ENCODE measurements at places on chromosomes 4 and X.
A peak's percentile ranks its signal among the peaks of the same experiment; 100 is the strongest.

GRCh38 chr4:152189451-152190179 is 346.3 kb downstream of the FBXW7 start:
- no peak for DNase-seq

DNA sequence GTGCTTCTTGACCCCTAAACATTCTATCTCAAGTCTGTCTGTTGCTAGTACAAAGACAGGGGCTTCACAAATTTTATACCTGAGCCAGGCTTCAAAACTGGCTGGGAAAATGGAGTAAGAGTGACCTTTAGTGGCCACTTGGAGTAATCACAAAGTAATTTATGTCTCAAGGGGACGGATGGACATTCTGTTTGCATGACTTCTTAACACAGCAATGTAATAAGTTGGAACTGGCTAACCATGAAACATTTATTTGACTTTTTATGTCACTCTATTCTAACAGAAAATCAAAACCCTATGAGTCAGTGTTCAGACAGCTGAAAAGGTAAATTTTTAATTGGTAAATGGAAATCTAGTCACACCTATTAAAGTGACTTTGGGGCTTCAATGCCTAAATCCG is 600.6 kb downstream of the ANKRD50 start:
- DNase-seq: peak; percentile 45

DNA sequence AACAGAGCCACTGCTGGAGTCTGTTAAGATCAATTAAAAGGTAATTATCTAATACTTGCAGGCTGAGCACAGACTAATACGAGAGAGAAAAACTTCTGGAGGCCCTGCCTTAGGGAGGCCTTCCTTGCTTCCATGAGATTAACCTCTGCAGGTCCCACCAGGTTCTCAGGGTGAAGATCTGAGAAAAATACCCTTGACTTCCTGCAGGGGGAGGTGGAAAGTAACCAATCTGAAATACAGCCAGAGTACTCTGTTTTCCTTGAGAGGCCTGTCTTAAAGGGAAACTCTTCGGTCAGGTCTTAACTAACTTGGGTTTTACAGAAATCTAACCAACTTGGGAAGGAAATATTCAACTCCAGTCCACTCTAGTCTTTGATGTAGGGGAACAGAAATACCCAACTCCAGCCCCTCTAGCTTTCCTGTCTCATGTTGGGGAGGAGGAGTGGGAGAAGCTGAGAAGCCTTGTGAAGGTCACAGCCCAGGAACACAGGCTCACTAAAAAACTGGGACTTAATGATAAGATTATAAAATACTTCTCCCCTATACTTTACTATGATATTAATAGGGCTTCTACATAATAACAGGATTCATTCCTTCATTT is 77.1 kb downstream of the TBCK start:
- peak; percentile 14 for DNase-seq

DNA sequence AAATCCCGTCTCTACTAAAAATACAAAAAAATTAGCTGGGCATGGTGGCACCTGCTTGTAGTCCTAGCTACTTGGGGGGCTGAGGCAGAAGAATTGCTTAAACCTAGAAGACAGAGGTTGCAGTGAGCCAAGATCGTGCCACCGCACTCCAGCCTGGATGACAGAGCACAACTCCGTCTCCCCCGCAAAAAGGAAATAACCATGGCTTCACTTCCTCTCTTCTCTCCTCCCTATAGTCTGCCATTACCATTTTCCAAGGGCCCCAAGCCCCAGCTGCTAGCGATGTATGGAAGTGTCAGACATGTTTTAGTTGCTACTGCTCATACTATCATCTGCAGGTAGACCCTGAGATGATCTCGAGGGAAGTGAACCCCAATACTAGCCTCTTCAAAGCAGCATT is 177.3 kb upstream of the FAM9B start:
- no peak for DNase-seq

GRCh38 chrX:150155436-150156035 is 207.6 kb upstream of the MAMLD1 start:
- DNase-seq: peak; percentile 61

GRCh38 chr4:113355550-113356371 is 306.3 kb downstream of the ANK2 start:
- peak; percentile 55 for DNase-seq

DNA sequence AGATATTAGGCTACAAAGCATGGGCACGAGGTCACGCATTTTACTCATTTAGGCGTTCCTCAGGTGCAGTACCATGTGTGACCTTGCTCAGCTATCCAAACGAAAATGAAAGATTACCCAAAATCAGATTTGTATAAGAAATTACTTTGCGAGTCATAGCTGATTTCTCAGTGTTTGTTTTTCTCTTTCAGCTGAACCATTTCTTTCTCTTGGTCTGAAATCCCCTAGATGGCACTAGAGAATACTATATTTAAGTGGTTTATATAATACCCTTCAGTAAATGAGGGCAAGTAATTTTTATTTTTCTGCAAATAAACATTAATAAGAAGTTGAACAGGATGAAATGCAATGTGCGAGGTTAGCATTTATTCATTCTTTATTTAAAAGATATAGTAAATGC is 496.6 kb downstream of the STIM2 start:
- no peak for DNase-seq

Data from HCEC 1CT (cell line).